ENCODE measurements at places on chromosomes 5 and 9.

GRCh38 chr5:57067597-57067924 lies 106.3 kb upstream of the GPBP1 start:
- DNase-seq = no peak

- no peak for DNase-seq
Measured at GRCh38 chr9:123424131-123424530, 68.1 kb downstream of the CRB2 start.

DNA sequence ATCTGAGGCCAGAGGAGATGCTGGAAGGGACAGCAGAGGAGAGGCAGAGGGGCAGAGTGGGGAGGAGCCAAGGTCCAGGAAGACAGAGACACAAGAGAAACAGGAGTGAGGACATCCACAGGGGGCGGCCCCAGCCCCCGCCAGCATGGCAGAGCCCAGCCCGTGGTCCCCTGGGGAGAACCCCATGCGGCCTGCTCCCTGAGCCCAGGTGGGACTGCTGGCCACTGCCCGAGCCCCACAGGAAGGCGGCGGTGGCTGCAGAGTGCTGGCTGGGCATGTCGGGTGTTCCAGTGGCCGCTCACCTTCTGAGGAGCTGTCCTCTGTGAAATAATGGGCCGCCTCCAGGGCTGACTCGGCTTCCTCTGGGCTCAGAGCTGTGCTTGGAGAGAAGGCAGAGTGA lies 8.9 kb upstream of the MRNIP start:
- DNase-seq = no peak

- DNase-seq = no peak
Measured at GRCh38 chr9:73152953-73153352, 1.3 kb downstream of the ANXA1 start.

DNA sequence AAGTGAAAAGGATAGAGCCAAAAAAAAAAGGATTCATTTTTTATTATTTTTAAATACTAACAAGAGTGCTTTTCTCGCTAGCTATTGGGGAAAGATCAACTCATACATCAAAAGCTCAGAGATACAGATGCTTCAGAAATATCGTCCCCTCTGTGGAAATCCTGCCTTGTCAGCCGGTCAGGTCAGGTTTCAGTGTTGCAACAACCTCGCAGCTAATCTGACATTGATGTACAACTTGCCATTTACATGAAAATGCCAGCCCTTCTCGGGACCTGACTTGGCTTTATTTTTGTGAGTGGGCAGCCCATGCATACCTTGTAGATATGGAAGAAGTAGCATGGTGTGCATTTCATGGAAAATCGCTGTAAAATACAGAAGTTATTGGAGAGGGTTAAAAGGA lies 358.8 kb upstream of the ADAMTS16 start:
- no peak for DNase-seq

DNA sequence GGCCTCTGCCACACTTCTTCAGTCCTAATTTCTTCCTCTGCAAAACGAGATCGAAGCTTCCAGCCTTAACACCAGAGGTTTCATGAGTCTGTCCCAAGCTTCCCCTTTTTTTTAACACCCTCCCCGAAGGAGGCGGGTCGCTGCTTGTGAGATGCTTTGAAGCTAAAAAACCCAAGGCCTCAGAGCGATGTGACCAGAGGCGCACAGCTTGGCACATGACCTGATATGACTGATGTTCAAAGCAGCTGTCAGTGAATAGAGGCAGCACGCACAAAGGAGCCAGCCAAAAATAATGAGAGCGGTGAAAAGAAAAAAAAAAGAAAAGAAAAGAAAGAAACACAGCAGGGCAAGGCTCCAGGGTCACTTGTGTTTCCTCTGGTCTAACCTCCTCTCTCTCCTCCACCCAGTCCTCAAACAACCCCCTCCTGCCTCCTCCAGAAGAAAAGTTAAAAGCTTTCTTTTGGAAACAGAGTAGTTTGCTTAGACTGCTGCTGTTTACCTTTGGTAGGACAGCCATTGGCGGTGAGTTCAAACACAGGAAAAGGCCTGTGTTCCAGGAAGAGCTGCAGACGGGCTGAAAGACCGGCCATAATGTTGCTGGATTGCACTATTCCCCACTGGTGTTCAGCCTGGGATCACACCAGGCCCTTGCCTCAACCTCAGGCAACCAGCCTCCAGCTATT lies 10.9 kb upstream of the ZNF366 start:
- no peak for DNase-seq

- DNase-seq = no peak
Measured at GRCh38 chr5:123119334-123119986, 30.4 kb downstream of the PRDM6 start.

- no peak for DNase-seq
Measured at GRCh38 chr5:59401637-59402036, 491.9 kb downstream of the PDE4D start.

- no peak for DNase-seq
Measured at GRCh38 chr9:87387351-87388011, 110.2 kb upstream of the DAPK1 start.

GRCh38 chr9:137199411-137200121 lies 975 bp downstream of the TPRN start:
- no peak for DNase-seq

DNA sequence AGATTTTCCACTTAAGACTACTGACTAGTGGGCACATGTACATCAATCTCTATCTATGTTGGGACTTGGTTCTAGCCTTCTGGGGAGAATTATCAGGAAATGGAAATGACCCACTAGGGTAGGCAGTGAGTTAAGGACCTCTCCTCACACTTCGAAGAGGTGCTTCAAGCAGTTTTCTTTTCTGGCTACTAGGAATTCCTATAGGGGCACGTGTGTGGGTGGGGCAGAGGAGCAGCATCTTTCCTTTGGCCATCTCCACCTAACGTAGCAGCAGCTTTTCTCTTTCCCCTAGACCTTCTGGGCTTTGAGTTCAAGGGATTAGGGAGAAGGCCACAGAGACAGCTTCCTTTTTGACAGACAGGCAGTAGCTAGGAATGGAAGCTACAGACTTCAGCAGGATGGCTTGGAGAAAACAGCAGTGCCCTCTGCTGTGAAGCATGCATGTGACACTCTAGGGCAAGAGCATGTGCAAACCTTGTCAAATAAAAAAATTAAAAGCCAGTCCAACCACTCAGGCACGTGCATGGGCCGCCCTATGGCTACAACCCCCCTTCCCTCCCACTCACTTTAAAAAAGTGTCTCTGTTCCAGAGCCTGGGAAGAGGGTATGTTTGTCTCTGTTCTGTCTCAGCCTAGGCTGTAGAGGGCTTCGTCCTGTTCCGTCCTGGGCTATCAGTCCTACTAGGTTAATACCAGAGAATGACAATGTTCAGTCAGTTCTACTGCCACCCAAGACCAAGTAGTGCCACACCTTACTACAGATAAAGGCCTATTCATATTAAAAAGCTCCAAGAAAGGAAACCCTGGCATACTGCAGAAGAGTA lies 8.7 kb upstream of the GFRA3 start:
- peak; percentile 90 for DNase-seq

- DNase-seq = no peak
Measured at GRCh38 chr5:131488463-131488862, 146.6 kb downstream of the RAPGEF6 start.

- no peak for DNase-seq
Measured at GRCh38 chr9:73995836-73996235, 501.3 kb upstream of the RORB start.

DNA sequence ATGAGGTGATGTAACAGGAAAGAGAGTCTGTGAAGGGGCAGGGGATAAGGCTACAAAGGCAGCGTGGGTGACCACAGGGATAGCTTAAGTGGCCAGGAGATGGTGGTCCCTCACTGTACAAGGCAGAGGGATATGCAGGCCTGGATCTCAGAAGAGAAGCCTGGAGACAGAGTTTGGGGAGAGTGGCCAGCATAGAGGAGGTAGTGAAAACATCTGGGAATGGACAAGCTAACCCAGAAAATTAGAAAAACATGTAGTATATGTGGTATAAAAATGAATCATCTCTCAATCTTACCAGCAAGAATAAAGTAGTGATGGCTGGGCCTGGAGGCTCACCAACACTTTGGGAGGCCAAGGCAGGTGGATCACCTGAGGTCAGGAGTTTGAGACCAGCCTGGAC lies 349.2 kb upstream of the KLF4 start:
- no peak for DNase-seq

DNA sequence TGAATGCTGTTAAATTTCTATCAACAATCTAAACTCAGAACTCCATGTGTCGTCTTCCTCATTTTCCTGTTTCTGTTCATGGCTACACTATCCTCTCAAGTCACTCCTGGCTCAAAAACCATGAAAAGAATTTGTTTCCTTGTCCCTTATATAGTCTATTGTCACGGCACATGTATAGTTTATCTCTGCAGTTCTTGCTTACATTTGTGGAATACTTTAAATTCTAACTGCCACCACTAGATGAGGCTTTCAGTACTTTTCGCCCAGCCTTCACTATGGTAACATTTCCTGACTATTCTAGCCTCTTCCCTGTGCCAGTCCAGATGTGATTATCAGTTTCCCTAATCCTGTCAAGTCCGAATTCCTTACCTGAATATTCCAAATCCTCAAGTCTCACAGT lies 34.6 kb downstream of the PKD2L2 start:
- peak; percentile 26 for DNase-seq

GRCh38 chr5:50401336-50401735 lies 39.8 kb downstream of the EMB start:
- DNase-seq = no peak

DNA sequence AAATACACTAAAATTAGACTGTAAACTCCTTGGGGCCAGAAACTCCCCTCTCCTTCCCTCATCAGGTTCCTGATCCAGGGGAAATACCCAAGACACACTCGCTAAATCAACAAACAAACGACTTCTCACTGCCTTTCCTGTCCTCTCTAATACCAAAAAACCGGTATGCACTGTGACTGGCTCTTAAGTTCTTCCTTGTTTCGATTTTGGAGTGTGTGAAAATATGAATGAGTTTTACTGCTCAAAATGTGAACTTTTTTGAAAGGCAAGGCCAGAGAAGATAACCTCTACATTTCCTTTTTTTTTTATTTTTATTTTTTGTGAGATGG lies 81.1 kb upstream of the EPB41L4B start:
- no peak for DNase-seq

DNA sequence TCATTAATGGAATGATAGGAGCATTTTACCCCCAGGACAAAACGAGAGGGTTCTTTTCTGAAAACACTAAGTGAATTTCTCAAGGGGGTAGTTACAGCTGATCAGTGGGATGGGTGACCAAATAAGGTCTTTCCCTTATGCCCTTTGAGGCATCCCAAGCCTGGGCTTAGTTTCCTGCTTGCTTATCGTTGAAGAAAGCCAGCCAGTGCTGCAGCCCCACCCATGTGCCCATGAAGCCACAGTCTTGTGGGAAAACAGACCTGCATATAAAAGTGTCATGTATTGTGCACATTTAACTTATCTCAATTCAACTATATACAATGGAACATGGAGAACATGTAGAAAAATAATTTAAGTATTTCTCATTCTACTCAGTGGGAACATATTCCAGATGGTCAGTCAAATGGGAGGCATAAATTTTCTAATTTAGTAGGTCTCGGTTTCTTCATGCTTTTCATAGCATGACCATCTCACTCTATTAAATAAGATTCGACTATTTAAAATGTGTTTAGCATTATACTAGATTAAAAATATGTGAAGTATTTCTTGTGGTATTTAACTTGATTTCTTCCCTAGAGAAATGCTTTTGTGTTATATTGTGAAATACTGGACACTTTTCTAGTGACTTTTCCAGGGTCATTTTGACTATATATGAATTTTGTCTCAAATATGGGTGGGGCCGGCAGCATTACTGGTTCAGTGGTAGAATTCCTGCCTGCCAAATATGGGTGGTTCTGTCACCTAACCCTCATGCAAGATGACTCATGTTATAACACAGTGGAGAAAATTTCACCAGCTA lies 189.7 kb upstream of the SGCD start:
- DNase-seq = no peak

Measured in T47D (cell line).